B cell (primary cell): ENCODE measurements at places on chromosomes 13 and 19. TPM values are rescaled to one million over a fixed set of nuclear protein-coding genes. Genes with fewer than 3 reads are reported as not detected.

Gene OXGR1
- not detected in 2 replicates for total RNA-seq

Gene VPS36
- 71.5 TPM in 2 replicates for total RNA-seq

DNA sequence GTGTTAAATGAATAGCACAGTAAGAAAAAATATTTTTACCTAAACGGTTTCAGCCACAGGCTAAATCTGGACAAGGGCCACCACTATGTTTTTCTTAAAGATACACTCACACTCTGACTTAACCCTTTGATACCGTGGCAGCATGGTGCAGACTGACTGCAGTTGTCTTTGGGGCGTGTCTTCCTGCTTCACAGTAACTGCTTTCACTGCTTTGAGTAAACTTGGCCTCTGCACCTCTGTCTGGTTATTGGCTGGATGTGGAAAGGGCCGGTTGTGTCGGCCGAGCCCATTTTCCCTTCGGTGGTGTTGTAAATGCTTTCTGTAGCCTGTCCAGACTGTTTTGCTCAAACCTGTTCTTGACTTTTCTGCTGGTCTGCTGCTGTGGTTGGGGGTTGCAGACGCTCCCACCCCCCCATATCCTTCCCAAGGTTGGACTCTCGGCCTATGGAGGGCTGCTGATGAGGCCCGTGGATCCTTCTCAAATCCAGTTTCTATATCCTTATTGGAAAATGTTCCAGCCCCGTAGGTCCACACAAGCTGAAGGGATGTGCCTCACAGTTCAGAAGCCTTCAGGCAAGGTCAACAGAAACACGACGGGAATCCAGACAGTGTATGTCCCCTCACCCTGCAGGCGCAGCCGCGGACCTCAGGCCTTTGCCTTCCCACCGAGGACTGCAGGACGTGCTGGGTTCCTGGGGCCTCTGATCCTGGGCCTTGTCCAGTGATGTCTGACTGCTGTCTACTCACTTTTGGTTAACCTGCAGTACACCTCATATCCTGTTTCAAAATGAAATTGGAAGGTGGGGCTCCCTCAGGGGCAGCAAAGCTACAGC lies 90.2 kb upstream of the RNF113B start:
- no peaks in the 10 kb centered on the region for H3K27me3 ChIP-seq
- H3K4me1 ChIP-seq: no peaks in the 10 kb centered on the region
- no peak for DNase-seq
- no peak overlapping the region for H3K4me3 ChIP-seq
- H3K27ac ChIP-seq: no peak overlapping the region

DNA sequence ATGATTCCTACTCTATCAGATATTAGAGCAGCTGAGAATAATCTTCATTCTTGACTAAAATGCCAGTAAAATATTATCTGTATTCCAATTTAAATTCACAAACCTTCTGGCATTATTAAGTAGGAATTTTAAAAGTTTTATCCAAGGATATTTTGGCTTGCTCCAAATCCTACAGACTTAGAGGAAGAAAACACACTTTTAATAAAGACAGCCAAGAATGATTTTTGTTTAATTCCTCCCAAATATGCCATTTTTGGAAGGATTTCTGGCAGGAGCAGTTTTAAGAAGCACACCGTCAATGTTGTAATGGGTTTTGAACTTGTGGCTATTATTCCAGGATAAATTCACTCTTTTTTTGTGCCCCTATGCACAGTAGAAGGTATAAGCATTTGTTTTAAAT lies 355.1 kb downstream of the SLITRK5 start:
- no peaks in the 10 kb centered on the region for H3K27me3 ChIP-seq
- H3K36me3 ChIP-seq: no peaks in the 10 kb centered on the region
- DNase-seq: no peak
- H3K27ac ChIP-seq: no peak overlapping the region

DNA sequence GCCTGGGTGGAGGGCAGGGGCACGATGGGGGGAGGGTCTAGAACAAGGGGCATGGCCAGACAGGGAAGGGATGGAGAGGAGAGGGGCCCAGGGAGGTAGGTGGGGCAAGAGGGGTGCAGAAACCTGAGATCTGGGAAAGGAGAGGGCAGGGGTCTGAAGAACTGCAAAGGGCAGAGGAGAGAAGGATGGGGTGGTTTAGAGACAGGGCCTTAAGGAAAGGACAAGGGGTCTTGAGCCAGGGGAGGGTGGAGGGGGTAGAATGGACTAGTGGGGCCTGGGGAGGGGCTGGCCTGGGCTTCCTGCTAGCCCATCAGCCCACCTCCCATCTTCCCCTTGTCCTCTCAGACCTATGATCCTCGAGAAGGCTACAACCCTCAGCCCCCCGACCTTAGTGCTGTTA lies 72.5 kb downstream of the RYR1 start:
- no peak overlapping the region for H3K27ac ChIP-seq
- no peaks in the 10 kb centered on the region for H3K36me3 ChIP-seq
- no peak for DNase-seq
- peaks cover 3% of the 10 kb centered on the region for H3K4me1 ChIP-seq

DNA sequence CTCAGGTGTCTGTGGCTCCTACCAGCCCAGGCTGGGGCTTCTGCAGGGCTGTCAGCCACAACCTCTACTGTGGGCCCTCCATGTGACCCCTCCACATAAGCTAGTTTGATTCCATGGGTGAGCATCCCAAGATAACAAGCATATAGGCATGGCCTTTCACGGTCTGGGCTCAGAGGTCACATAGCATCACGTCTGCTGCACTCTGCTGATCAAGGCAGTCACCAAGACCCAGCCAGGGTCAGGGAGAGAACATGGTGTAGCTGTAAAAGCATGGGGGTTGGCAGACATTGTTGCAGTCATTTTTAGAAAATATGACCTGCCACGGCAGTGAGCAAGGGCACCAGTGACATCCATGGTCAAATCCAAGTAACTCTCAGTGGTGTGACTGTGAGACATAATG lies 698.8 kb downstream of the UQCRFS1 start:
- H3K4me3 ChIP-seq: no peak overlapping the region
- no peaks in the 10 kb centered on the region for H3K36me3 ChIP-seq
- H3K27ac ChIP-seq: no peak overlapping the region
- no peaks in the 10 kb centered on the region for H3K27me3 ChIP-seq
- DNase-seq: no peak
- no peaks in the 10 kb centered on the region for H3K4me1 ChIP-seq

DNA sequence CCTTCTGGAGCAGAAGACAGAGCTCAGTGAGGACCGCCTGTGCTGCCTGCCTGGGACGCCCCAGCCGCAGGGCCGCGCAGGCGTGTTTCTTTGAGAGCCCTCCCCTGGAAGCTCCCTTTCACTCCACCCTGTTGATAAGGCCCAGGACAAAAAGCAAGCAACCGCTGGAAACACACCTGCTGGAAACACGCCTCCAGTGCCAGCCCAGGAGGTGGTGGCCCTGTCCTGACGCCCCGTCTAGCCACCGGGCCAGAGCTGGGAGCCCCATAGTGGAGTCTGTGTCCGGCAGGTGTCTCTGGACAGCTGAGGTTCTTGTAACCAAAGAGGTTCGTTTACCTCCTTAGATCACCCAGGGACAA lies 173.8 kb downstream of the KATNAL1 start:
- H3K27ac ChIP-seq: no peak overlapping the region
- peaks cover 4% of the 10 kb centered on the region for H3K4me1 ChIP-seq
- no peaks in the 10 kb centered on the region for H3K36me3 ChIP-seq
- no peak for DNase-seq
- H3K27me3 ChIP-seq: no peaks in the 10 kb centered on the region
- no peak overlapping the region for H3K4me3 ChIP-seq
